ENCODE measurements at places on chromosomes 5 and 9.

DNA sequence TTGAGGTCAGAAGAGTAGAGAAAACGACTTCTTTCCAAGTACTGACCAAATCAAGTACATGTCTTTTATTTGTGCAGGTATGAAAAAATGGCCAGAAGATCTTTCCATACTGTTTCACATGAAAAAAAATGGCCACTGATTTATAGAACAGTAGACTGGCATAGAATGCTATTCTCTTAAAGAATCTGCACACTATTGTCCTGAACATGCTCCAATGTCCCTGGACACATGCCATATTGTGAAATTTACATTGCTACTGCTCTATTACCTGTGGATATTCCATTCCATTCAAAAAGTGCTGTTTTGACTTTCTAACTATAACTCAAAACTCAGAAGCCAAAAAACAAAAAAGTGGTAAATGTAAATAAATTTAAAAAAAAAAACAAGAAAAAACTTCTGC, 60.6 kb downstream of the FBXL17 start:
- H3K4me3 ChIP-seq: no peak overlapping the region
- DNase-seq: no peak
- H3K36me3 ChIP-seq: no peaks in the 10 kb centered on the region

DNA sequence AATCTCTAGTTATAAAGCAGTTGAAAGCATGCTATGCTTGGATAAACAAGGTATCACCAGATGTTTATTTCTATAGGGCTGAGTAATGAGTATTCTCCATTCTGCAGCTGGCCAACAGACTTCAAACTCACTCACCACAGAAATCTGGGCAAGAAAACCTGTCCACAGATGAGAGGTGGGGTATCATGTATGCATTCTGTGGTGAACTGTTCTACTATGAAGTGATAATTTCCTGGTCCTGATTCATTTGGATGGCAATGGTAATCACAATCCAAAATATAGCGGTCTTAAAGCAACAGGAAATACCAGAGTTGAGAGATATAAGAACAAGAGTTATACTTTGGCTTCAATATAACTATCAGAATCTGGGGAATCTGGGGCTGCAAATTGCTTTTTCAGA, 65.9 kb upstream of the EFNA5 start:
- no peaks in the 10 kb centered on the region for H3K27me3 ChIP-seq
- H3K4me3 ChIP-seq: no peak overlapping the region
- H3K4me1 ChIP-seq: no peaks in the 10 kb centered on the region
- DNase-seq: no peak

- H3K27me3 ChIP-seq: no peaks in the 10 kb centered on the region
- H3K27ac ChIP-seq: no peak overlapping the region
Measured at GRCh38 chr5:58431832-58432231, 28.1 kb downstream of the PLK2 start.

DNA sequence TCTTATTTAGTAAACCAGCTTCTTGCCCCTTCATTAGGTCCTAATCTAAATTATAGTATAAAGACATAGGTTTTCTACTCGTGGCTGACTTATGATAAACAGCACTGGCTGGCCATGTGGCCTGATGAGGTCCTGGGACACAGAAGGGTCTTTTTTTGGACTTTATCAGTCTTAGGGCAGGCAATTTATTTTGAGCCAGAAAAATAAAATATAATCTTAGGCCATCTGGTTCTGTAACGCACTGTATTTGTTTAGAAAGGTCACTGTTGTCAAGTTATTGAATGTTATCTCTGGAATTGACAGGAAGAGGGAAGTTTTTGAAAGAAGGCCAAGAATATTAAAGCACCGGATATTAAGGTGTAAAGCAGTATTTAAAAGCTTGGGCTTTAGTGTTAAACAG, 53.9 kb downstream of the RFX3 start:
- H3K36me3 ChIP-seq: no peaks in the 10 kb centered on the region
- H3K4me3 ChIP-seq: no peak overlapping the region
- no peaks in the 10 kb centered on the region for H3K4me1 ChIP-seq
- H3K27ac ChIP-seq: no peak overlapping the region
- DNase-seq: no peak

GRCh38 chr5:156375895-156376495, 49.0 kb downstream of the SGCD start:
- H3K27ac ChIP-seq: no peak overlapping the region
- no peak for DNase-seq
- H3K4me1 ChIP-seq: no peaks in the 10 kb centered on the region
- H3K36me3 ChIP-seq: no peaks in the 10 kb centered on the region
- no peaks in the 10 kb centered on the region for H3K27me3 ChIP-seq
- H3K4me3 ChIP-seq: no peak overlapping the region

All from colonic mucosa (tissue), 4 donors.